Bronchial smooth muscle cell (primary cell): ENCODE measurements at places on chromosomes 5 and 9. TPM values are rescaled to one million over a fixed set of nuclear protein-coding genes. Genes with fewer than 3 reads are reported as not detected.

KIF4B gene
- total RNA-seq = under 0.01 and 0.09 TPM in 2 replicates

DAPK1 gene
- total RNA-seq = 0.32 and 1.0 TPM in 2 replicates

NAIP gene
- 2.1 and 5.0 TPM in 2 replicates for total RNA-seq

NAA35 gene
- 14.6 and 19.5 TPM in 2 replicates for total RNA-seq

CCL27 gene
- total RNA-seq = 0.09 TPM in 1 of 2 replicates, not detected in the other

NR6A1 gene
- 0.26 and 0.47 TPM in 2 replicates for total RNA-seq

C9orf152 gene
- total RNA-seq = not detected in 2 replicates

MEIKIN gene
- total RNA-seq = not detected in 2 replicates

UCK1 gene
- total RNA-seq = 18.0 and 24.2 TPM in 2 replicates

CER1 gene
- total RNA-seq = not detected in 2 replicates

SPINK7 gene
- not detected in 2 replicates for total RNA-seq

HAVCR2 gene
- total RNA-seq = 0.16 and 3.3 TPM in 2 replicates

CARTPT gene
- not detected in 2 replicates for total RNA-seq

FAM221B gene
- total RNA-seq = not detected in 2 replicates

OR13C9 gene
- not detected in 2 replicates for total RNA-seq

TEX48 gene
- not detected in 2 replicates for total RNA-seq

GLDC gene
- total RNA-seq = 0.09 and 0.16 TPM in 2 replicates

BTNL8 gene
- not detected in 2 replicates for total RNA-seq

HACD4 gene
- 4.9 and 7.4 TPM in 2 replicates for total RNA-seq

RNF224 gene
- 0.09 TPM in 1 of 2 replicates, not detected in the other for total RNA-seq

SPINK4 gene
- total RNA-seq = 0.95 TPM in 1 of 2 replicates, not detected in the other

NRARP gene
- 0.09 and 0.16 TPM in 2 replicates for total RNA-seq

PIP5K1B gene
- not detected in 2 replicates for total RNA-seq

NR5A1 gene
- not detected in 2 replicates for total RNA-seq

IRX4 gene
- not detected in 2 replicates for total RNA-seq

CREBRF gene
- total RNA-seq = 22.7 and 23.6 TPM in 2 replicates

AGGF1 gene
- total RNA-seq = 21.1 and 25.8 TPM in 2 replicates

STPG3 gene
- 0.16 TPM in 1 of 2 replicates, not detected in the other for total RNA-seq

TRPM3 gene
- under 0.01 and 0.32 TPM in 2 replicates for total RNA-seq

ZNF454 gene
- total RNA-seq = 2.8 and 3.0 TPM in 2 replicates

GRM6 gene
- total RNA-seq = under 0.01 TPM in 2 replicates
